Endothelial cell of coronary artery (primary cell): ENCODE measurements at places on chromosomes 7 and 10. TPM values are rescaled to one million over a fixed set of nuclear protein-coding genes. Genes with fewer than 3 reads are reported as not detected.

MRPL43 gene
- 40.0 and 50.7 TPM in 2 replicates for total RNA-seq

MTG1 gene
- 40.2 and 40.4 TPM in 2 replicates for total RNA-seq

TCAF2 gene
- 5.2 and 12.4 TPM in 2 replicates for total RNA-seq

ZEB1 gene
- 135 and 184 TPM in 2 replicates for total RNA-seq

HEPACAM2 gene
- total RNA-seq: not detected in 2 replicates

SOSTDC1 gene
- not detected in 2 replicates for total RNA-seq

C7orf33 gene
- not detected in 2 replicates for total RNA-seq

GLRX3 gene
- 77.7 and 87.0 TPM in 2 replicates for total RNA-seq
